ENCODE measurements at places on chromosomes 7 and 10.

DNA sequence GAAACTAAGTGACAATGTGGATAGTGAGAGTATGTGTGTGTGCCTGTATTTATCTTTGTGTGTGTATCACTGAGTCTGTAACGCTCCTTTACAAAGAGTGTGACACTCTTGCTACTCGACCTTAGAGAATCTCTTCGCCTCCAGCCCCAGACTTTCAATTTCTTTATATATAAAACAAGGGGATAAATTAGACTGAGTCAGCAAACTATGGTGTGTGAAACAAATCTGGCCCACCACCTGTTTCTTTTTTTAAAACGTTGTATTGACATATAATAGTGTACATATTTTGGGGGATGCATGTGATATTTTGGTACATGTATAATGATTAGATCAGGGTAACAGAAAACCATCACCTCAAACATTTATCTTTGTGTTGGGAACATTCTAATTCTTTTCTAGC is 240.5 kb downstream of the KCNMA1 start:
- DNase-seq = no peak

- DNase-seq = no peak
Observed at GRCh38 chr7:100682991-100683658, 9.6 kb downstream of the GNB2 start.

- DNase-seq = no peak
Observed at GRCh38 chr10:79148452-79149344, 79.9 kb downstream of the ZMIZ1 start.

- DNase-seq = no peak
Observed at GRCh38 chr10:50577010-50577409, 46.7 kb downstream of the SGMS1 start.

- DNase-seq = no peak
Observed at GRCh38 chr7:130897515-130898419, 163.8 kb upstream of the KLF14 start.

- no peak for DNase-seq
Observed at GRCh38 chr10:17200001-17200911, 1.2 kb downstream of the TRDMT1 start.

DNA sequence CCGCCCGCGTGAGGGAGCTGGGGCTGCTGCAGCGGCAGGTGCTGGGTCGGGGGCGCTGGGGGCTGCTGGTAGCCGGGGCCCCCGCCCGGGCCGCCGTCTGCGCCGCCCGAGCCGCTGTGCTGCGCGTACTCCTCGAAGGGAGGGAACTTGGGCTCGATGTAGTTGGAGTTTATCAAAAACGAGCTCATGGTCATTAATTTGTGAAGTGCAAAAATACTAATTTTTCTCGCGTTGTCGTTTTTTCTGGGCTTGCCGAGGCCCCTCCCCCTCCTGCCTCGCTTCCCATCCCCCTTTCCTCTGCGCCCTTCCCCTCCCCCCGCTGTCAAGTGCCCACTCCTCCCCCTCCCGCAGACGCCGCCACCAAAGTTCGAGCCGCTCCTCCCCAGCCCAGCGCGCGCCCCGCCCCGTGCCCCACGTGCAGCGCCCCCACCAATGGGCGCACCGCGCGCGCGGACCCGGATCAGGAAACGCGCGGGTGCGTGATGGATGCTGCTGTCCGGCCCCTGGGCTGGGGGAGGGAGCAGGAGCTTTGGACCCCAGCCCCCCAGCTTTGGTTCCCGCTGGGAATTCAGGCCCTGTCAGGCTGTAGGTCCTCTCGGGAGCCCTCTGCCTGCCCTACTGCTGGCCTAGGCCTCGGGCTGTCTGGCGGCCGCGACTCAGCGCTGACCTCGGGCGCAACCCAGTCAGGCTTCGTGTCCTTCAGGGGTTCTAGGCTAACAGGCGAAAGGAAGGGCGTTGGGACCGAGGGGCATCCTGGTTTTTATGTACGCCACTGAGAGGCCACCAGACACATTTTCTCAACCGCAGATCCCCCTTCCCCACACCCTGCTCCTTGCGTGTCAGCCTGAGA is at the start of gene HOXA4:
Gene HOXA4, minus strand, starts transcription at position 218 of the 850 bp plus-strand sequence. Its CDS starts 24 bp downstream, at position 194.
- DNase-seq = peak; percentile 23

GRCh38 chr10:104090611-104091010 is 4.9 kb upstream of the COL17A1 start:
- DNase-seq = no peak

DNA sequence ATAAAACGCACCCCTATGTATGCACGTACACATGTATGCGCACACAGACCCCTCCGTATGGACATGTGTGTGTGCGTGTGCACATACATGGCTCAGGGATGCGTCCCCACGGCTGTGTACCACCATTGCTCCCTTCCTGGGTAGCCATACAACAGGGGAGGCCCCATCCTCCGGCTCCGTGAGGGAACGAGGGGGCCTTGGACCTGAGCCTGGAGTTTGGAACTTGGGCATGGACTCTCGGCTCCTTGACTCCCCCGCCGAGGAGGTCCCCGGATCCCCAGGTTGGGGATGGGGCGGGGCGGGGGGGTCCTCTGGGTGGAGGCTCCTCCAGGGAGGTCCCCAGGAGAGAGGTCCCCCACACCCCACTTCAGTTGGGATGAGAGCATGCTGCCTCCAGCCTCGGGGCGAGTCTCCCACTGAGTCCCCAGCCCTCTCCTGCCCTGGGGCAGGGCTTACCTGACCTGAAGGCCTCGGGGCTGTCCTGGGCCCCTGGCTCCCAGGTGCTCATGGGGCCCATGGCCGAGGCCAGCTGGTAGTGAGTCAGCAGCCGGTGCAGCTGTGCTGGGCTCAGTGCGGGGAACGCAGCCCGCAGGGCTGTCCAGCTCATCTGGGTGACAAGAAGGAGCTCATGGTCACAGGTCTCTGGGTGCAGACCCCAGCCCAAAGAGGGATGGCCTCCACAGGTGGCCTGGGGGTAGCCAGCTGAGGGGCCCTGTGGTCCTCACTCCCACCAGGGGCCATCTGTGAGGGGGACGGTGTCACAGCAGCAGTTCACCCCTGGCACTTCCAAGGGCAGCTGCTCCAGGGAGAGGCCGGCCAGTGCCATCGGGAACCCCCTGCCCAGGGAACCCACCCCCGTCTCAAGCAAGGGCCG is 29.9 kb downstream of the AP5Z1 start:
- no peak for DNase-seq

DNA sequence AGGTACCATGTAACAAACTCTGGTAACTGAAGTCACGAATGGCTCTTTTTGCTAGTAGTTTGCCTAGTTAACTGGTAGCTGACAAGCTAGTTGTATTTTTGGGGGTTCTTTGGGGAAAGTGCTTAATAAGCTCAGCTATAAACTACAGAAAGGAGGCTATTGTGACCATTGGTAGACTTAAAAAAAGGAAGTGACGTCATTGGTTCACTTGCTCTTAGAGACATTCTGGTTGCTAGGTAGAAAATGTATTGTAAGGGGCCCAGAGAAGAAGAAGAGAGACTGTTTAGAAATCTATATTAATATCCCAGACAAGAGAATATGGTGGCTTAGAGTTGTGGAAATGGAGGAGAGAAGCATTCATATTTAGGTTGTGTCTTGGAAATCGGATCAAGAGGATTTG is 103.0 kb downstream of the NXPH1 start:
- no peak for DNase-seq

DNA sequence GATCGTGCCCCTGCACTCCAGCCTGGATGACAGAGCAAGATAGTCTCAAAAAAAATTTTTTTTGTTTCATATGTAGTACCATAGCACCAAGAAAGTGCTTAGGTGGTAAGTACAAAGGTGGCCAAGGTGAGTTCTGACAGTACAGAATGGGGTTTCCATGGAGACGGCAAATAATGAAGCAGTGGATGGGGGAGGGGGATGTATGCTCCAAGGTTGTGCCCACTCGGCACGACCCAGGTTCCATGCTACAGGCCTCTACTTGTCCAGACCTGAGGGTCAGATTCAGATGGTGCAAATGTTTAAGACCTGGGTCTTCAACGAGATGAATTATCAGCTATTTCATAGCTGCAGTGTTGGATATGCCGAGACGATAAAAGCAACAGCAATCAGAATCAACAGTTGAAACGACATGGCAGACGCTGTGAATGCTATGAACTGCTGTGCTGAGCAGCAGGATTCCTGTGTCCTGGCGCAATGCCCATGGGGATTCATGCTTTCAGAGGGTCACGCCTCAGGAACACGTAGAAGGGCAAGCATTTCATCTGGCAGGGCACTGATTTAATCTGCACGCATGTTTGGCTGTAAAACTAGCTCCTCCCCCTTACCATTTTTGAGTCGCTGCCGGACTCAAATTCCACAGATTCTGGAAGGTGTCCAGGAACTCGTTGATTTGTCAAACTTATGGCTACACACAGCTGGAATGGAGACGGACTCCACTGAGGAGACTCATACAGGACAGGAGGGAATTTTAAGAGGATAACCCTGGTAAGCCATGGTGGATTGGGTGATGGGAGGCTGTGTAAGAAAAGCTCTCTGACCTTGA is 256.5 kb downstream of the FRMD4A start:
- DNase-seq = no peak

All from NCI-H1048 (cell line).